ENCODE measurements at places on chromosomes 7 and 10.

- no peak for DNase-seq
Observed at GRCh38 chr7:41820111-41820671, 117.3 kb upstream of the INHBA start.

DNA sequence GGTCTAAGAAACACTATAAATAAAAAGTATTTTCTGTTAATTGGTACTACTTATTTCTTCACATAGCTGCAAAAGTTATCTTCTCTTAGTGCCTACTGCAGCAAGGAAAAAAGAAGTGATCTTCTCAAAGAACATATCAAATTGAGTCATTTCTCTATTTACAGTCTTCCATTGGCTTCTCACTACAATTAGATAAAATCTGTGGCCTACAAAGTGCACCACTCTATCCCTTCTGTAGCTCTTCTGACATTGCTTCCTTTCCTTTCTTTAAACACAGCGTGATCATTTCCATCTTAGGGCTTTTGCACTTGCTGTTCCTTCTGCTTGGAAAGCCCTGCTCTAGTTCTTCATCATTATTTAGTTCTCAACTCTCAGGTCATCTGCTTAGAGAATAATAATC, 44.7 kb downstream of the MXI1 start:
- DNase-seq: no peak

GRCh38 chr10:133097418-133097817, 9.7 kb downstream of the ADGRA1 start:
- no peak for DNase-seq

GRCh38 chr10:116067825-116068224, 205.2 kb downstream of the GFRA1 start:
- no peak for DNase-seq

- DNase-seq: no peak
Observed at GRCh38 chr7:150400788-150401423, 21.8 kb downstream of the ZNF775 start.

DNA sequence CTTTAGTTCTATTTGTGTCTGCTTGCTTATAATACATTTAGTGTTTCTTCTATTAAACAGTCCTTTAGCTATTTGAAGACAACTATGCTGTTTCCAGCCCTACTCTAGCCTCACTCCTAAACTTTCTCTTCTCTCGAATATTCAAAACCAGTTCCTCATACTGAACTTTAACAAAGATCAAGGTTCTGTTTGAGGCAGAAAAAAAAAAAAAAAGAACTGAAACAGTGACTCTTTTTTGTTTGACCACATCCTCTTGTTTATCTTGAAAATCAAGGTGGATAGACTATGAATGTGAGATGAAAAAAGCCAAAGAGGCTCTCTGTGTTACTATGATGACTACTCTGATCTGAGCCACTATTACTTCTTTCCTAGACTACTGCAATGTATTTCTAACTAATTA, 154.3 kb downstream of the ZNF365 start:
- no peak for DNase-seq

DNA sequence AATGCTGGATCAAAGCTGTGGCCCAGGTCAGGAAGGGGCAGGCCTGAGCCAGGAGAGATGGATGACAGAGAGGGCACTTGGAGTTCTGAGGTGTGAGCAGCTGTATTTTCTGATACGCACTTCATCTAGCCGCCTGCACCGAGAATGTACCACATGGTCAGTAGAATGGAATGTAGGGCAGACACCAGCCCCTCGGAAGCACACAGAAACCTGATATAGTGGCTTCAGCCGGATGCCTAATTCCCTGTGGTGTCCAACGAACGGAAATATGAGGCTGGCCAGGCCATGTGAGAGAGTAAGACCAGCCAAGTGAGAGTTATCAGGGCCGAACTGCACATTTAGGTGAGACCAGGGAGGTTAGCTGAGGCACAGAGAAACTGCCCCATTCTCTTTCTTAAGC, 46.7 kb upstream of the PLCE1 start:
- no peak for DNase-seq

DNA sequence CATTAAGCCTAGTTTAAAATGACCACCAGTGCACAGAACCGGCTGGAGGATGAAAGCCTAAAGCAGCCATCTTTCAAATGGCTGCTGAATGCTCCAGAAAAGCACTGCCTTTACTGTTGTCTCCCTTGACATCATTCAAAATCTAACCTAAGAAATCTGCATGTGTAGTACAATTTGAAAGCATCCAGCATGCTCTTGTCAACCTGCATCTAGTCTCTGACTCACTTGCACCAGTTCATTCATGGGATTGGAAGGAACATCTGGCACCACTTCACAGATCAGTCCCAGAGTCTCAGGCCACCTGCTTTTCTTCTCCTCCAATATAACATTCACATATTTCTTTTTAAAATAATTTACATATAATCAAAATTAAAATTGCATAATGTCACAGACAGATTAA, 76.2 kb downstream of the RNF133 start:
- DNase-seq: no peak

- no peak for DNase-seq
Observed at GRCh38 chr10:61136139-61136538, 192.2 kb upstream of the RHOBTB1 start.

DNA sequence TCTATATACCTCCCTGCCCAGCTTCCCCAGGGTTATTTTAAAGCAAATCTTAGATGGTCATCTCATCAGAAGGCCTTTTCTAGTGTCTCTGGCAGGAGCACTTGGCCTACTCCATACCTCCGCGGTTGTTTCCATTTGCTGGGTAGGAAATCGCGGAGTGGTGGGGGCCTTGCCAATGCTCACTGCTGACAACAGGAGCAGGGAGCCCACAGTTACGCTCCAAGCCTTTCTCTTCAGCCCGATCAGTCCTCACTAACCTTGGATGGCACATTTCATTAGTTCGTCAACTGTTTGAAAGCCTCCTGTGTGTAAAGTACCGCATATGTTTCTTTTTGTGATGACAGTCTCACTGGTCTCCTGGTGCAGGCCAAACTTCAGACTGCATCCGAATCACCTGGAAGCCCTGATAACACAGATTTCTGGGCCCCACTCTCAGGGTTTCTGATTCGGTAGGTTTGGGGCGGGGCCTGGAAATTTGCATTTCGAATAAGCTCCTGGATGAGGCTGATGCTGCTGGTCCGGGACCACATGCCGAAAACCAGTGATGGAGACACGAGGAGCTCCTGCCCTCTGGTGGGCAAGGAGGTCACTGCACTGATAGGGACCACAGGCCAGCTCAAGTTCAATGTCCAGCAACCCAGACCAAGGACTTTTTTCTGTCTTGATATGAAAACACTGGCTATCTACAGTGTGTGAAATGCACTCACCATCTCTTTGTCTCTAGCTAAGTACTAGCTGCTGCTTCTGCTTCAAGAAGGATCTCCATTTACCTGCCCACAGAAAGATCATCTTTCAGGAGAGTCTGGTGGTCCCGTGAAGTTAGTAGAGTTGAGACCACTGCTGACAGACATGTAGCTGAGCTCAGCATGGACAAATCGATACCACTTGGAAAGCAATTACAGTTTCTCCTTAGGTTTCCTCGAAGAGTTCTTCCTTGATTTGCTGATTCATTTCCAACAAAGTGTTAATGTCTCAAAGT, 14.0 kb downstream of the LRGUK start:
- peak; percentile 17 for DNase-seq

DNA sequence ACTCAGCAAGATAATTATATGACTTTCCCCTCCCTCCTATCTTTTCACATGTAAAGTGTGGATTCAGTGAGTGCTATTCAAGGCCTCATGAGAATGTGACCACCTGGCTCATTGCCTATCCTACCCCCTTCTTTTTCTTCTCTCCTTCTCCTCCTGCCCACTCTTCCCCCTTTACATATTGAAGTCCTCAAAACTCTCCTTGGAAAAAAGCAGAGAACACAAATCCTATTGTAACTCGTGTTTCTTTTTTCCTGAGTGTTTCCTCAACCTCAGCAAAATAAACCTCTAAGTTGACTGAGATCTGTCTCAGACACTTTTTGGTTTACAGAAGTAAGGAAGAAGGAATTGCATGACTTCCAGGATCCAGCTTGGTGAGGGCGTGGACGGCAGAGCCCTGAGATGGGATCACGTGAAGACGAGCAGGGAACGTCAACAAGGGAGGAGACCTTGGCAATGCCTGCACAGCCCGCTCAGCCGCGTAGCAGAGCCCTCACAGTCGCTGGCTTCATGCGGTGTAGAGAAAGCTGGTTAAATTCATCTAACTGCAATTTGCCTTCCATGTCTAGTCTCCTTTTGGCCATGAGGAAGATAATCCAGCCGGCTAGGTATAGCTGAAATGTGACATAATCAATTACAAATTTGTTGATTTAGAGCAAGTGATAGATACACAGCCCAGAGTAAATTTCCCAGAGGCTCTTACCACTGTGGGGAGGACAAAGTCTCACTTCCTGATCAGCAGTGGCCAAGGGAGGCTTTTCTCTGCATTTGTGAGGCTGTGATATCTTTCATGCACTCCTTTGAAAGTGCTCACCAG, 75.7 kb downstream of the LYZL2 start:
- DNase-seq: no peak

GRCh38 chr10:72126184-72126871, 38.0 kb upstream of the SPOCK2 start:
- DNase-seq: no peak

- no peak for DNase-seq
Observed at GRCh38 chr7:75849573-75849972, 29.3 kb upstream of the RHBDD2 start.

DNA sequence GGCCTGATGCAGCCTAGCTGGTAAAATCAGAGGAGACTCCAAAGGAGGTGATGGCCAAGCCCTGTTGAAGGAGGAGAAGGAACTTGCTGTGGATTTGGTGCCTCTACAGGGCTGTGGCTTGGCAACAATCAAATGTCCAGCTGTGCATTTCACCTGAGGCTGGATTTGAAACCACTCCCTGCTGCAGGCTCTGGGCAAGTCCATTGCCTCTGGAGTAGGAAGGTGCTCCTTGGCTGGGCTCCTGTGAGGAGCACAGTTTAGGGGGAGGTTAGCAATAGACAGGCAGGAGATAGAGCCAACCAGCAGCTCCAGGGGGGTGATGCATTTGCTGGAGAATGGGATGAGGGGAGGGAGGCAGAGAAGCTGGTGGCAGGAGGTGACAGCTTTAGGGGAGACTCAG, 26.5 kb downstream of the CDH23 start:
- no peak for DNase-seq

- DNase-seq: no peak
Observed at GRCh38 chr7:115914951-115915350, 115.6 kb downstream of the TFEC start.

All from stimulated activated naive CD4-positive, alpha-beta T cell (primary cell).